ENCODE measurements at places on chromosomes 2 and 18. TPM values are rescaled to one million over a fixed set of nuclear protein-coding genes. Genes with fewer than 3 reads are reported as not detected.

Gene CYP27C1
- total RNA-seq: not detected

DNA sequence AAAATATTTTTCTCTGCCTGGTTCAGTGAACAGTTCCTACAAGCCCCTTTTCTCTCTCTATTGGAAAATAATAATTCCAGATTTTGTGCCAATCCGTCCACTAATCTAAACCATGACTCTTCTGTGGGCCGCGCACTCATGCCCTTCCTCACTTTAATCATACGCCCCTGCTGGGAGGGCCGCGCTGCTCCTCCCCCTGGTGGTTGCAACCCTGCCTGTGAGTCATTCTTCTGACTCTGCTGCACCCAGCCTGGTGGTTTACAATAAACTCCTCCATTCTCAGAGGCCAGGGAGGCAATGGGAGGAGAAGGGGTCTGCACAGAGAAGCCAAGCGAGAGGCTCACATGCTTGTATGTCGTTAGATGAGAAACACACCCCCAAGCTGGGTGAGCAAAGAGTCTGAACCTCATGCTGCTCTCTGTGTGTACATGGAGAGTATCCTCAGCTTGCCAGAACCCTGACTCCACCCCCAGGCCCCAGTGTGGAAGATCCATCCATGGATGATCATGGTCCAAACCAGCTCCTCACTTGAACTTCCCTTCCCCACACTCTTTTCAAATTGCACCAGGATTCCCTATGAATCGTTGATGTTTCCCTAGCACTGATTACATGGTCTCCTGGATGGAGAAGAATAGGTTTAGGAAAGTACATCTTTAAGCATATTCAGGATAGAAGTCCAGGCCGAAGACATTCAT lies 228.9 kb downstream of the ANKRD30B start:
- peak; percentile 90 for DNase-seq

DNA sequence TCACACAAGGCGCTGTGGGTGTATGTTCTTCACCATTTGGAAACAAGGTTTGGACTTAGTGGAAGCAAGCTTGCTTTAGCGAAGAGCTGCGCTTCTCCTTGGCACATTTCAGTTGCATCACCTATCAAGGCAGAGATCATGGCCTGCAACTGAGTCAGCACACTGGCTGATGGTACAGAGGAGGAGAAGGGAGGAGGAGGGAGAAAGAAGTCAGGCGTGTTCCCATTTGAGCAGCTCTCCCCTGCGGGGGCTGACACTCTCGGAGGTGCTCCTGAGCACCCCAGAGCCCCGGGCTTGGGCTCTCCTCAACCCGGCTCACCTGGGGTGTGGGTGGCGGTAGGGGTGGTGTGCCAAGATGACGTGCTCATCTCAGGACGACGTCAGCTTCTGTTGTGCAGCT lies 6.0 kb upstream of the SERPINB5 start:
- peak; percentile 64 for DNase-seq

DNA sequence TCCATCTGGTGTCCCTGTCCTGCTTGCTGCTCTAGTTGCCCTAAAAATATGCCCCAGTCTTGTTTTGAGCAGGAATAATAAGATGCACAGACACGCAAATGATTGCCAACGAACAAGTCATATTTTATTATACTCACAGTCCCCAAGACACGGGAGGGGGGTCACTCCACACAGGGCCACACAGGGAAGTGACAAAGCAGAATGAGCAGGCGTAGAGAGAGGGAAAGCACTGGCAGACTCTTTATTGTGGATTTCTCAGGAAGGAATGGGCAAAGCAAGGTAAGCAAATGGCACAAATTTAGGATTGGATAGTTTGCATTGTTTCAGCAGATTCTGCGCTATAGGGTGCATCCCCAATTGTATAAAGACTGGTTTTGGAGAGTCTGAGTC lies 20.7 kb upstream of the ZDBF2 start:
- DNase-seq: no peak

GRCh38 chr2:151556121-151556520 lies 146.4 kb downstream of the RIF1 start:
- no peak for DNase-seq

DNA sequence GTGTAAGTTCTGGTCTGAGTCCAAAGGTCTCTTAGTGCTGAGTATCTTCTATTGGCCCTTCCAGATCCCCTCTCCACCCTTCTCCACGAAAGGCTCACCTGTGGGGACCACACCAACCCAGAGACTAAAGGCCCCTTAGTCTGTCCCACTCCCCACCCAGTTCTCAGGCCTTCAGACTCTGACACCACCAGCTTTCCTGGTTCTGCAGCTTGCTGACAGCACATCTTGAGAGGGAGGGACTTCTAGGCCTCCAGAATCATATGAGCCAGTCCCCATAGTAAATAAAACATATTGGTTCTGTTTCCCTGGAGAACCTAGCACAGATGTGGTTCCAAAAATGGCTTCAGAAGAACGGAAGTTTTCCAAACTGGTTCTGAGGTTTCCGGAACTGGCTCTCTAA lies 38.5 kb upstream of the KLF11 start:
- DNase-seq: no peak
